ENCODE measurements at places on chromosomes 11 and 22. TPM values are rescaled to one million over a fixed set of nuclear protein-coding genes. Genes with fewer than 3 reads are reported as not detected.

DNA sequence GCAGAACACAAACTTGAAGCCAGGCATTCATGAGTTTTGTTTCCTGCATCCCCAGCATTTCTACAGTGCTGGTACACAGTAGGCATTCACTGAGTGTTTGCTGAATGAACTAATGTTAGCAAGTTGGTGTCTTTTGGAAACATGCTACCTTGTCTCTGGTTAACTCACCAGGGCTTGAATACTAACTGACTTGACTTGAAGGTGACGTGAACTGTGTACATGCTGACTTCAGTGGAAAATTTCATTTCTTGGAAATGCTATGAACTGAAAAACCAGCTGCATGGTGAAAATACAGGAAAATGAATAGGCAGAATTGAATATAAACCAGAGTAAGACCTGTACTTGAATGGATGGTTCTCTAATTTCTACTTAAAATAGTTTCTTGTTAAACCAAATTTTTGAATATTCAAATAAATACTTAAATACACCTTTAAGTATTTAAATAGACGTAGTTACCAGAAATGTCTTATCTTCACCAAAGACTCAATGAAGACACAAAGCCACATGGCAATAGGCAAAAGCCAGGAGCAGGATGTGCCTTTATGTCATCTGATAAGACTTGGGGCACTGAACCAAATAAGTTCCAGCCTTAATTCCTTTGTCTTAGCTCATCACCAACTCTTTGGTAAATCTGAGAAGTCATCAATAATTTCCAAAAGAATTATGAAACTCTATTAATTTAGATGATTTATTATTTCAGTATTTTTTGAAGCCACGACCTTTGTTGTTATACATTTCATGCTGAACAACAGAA, 39.7 kb upstream of the POU2AF2 start:
- DNase-seq = no peak

DNA sequence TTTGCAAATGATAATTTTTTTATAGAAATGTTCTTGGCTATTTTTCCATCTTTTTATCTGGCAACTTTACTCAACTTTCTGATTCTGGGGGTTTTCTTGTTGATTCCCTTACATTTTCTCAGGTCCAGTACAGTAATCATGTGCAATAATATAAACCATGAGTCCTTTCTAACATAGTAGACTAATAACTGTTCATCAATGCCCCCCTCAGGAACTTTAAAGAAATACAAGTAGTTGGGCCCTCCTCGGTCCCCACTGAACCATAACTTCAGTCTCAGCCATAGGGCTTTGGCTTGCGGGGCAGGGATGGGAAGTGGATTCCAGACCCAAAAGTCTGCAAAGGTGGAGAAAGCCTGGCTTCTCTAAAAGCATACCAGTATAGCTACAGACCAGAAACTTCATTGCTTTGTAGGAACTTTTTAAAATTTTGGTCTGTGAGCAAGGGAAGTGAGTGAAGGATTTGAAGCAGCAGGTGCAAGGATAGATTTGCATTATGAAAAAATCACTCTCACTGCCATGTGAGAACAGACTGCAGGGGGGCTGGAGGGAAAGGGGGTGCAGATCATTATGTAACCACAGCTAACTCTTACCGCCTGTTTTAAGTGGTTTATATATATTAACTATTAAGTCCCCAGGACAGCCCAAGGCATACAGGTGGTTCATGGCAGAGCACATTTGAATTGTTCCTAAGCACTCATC, 10.4 kb upstream of the TUB start:
- no peak for DNase-seq

DNA sequence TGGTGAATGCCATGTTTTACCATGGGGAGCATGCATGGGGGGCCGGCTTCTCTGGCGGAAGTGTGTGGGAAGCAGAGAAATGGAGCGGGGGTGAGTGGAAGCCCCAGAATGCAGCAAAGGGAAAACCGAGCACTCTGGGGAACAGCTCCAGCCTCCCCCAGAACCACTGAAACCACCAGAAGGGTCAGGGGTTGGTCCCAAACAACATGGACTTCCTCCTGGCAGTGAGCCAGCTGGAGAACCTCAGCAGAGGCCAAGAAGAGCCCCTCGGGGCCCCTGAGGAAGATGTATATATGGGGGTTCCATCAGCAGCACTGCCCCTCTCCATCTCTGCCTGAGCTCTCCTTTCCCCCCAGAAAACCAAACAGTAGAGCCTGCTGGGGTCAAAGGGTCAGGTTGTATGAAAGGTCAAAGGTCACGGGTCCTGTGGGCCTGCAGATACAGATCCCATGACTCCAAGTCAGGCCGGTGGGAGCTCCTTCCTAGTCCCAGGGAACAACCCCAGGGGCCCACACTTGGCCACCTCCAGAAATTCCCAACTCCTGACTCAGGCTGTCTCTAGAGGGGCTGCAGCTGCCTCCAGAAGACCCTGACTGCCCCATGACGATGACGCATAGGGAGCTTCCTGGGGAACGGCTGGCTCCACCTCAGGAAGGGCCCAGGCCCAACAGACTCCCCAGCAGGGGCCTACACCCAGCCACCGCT, 48.5 kb upstream of the TIMP3 start:
- no peak for DNase-seq

The TIMP3 gene
- not detected for total RNA-seq

The RAB36 gene
- total RNA-seq = 2.1 TPM

The OR6T1 gene
- not detected for total RNA-seq

Data from natural killer cell treated with Interleukin-12 subunit alpha and Interleukin-12 subunit beta and Interleukin-15 and Interleukin-18, amount 100 ng/mL, for 72 hours (primary cell).